Fibroblast of skin of right biceps (primary cell): ENCODE measurements at places on chromosomes 3 and 15.
A peak's percentile ranks its signal among the peaks of the same experiment; 100 is the strongest.

- no peak for DNase-seq
Observed at GRCh38 chr3:129077222-129077621, 16.6 kb downstream of the GP9 start.

DNA sequence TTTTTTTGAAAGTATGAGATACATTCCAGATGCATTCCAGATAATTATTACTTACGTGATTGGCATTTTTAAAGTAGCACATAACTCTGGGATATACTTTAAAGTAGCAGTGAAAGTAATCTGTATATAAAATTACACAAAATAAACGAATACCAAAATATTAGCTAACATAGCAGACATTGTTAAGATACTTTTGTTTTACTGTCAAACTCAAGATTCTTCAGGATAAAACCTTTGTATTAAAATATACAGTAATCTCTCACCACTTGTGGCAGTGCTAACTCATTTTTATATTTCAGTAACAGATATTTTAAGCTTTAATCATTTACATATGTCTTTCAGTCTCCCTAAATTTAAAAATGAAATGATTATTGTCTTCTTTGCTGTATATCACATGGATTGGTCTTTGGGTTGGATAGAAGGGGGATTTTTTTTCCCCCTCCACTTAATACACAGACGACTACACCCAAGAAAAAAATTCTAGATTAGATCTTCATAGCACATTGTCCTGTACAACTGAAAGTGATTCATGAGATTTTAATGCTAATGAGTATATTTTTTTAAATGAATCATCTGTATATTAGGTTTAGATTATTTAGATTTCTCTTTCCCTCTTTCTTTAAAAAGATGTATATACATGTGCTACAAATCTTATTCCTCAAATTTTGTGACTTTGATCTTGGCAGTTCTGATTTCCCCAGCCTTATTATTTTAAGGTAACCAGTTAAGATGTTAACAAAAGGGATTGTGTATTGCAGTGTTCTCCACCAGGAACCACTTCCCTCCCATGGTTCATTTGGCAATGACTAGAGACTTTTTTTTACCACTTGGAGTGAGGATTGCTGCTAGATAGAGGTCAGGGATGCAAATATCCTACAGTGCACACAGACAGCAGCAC is 24.5 kb upstream of the EBLN2 start:
- peak; percentile 45 for DNase-seq

- no peak for DNase-seq
Observed at GRCh38 chr3:169144731-169145130, 518.8 kb downstream of the MECOM start.

GRCh38 chr3:29440413-29441305 is 159.8 kb downstream of the RBMS3 start:
- no peak for DNase-seq
